NCI-H446 treated with DMSO at 0.1 percent for 48 hours (cell line): ENCODE measurements at places on chromosomes 2 and 18.
A peak's percentile ranks its signal among the peaks of the same experiment; 100 is the strongest.

GRCh38 chr2:60351321-60351720 is 202.1 kb downstream of the BCL11A start:
- no peak for DNase-seq

DNA sequence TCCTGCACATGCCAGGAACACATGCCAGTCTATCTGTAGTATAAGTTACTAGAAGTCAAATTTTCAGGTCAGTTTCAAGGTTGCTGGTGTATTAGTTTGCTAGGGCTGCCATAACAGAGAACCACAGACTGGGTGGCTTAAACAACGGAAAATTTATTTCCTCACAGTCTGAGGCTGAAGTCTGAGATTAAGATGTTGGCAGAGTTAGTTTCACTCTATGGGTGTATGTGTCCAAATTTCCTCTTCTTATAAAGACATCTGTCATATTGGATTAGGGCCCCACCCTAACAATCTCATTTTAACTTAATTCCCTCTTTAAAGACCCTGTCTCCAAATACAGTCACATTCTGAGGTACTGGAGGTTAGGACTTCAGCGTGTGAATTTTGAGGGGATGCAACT is 26.5 kb downstream of the B3GNT7 start:
- no peak for DNase-seq

DNA sequence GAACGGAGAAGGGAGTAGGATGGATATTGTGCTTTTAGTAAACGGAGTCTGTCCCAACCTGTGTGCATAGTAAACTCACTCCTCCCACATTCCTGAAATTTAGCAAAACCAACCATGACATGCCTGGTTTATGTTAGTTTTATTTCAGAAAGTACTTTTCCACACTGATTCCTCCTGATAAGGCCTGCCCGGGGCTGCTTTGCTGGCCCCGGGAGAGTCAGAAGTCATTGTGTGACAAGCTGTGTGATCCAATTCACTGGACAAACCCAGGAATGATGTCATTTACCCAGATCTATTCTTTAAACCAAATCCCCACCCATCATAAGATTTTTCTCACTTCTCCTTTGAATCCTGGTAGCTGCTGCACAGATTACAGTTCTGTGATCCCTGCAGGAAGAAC is 109.0 kb downstream of the SETBP1 start:
- no peak for DNase-seq

DNA sequence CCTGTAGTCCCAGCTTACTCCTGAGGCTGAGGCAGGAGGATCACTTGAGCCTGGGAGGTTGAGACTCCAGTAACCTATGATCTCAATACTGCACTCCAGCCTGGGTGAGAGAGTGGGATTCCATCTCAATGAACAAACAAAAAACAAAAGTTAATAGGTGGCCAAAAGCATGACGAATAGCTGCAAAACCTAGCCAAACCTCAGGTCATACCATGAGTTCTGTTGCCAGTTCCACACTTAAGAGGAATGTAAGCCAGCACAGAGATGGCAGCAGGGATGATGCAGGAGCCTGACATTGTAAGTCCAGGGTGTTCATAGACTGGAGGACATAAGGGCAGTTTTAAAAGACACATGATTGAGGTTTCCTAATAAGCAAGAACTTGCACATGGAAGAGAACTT is 55.3 kb upstream of the RMDN2 start:
- peak; percentile 30 for DNase-seq

DNA sequence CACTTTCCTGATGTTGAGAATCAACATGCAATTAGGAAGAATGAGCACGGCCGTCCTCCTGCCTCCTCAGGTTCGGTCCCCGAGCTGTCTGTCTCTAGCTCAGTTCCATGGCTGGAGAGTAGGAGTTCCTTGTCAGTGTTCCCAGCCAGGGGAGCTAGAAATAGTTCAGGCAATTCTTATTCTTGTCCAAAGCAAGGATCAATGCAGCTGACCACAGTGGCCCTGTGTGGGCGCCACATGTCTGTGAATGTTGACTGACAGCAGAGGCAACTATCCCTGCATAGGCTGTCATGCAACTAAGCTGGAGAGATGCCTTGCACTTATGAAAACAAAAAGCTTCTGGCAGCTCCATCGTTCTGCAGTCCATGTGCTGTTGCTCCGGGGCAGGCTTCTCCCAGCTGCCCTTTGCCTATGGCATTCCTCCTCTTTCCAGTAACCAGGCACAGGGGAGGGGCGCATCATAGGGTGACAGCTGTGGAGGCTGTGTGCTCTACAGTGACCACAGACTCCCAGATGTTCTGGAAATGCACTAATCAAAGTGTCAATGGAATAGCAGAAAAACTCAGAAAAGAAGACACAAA is 58.7 kb downstream of the PDCL3 start:
- DNase-seq = no peak

- DNase-seq = no peak
These were observed 228.6 kb upstream of the EPAS1 start for GRCh38 chr2:46068636-46069035.

GRCh38 chr2:46422717-46423394 is 56.5 kb upstream of the TMEM247 start:
- no peak for DNase-seq

GRCh38 chr2:214103276-214104001 is 307.4 kb upstream of the VWC2L start:
- DNase-seq = no peak

- no peak for DNase-seq
These were observed 89.4 kb upstream of the LRRTM1 start for GRCh38 chr2:80393991-80394390.

DNA sequence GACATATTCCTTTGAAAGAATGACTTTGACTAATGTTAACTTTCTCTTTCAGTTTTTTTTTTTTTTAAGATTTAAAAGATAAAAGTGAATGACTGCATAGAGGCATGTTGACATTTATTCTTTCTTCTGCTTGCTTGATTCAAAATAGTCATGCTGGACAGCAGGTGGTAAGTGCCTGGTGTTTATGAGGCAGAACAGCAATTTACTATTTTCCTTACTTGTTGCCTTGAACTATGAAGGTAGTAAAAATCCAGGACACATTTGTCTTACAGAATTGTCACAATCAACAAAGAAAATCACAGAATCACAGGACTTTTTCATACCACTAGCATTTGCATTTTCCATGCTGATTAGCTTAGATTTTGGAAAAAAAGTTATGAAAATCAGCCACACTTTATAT is 388.3 kb downstream of the CTNNA2 start:
- DNase-seq = no peak

GRCh38 chr18:55024564-55024963 is 65.3 kb upstream of the CCDC68 start:
- DNase-seq = no peak

DNA sequence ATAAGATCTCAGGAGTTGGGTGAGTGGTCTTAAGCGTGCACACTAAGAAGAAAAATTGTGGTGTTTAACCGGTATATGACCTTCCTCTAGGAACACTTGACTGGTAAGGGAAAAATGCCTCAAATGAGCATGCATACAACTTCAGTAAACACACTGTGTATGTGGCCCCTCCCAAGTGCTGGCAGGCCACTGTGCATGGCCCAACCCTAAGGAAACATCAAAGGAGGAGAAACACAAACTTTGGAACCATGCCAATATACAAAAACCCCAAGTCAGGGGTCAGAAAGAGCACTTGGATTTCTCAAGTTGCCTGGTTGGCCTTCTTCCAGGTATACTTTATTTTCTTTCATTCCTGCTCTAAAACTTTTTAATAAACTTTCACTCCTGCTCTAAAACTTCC is 308.9 kb upstream of the LRRTM4 start:
- DNase-seq = no peak

- no peak for DNase-seq
These were observed 21.9 kb downstream of the ELMOD3 start for GRCh38 chr2:85376291-85377065.

DNA sequence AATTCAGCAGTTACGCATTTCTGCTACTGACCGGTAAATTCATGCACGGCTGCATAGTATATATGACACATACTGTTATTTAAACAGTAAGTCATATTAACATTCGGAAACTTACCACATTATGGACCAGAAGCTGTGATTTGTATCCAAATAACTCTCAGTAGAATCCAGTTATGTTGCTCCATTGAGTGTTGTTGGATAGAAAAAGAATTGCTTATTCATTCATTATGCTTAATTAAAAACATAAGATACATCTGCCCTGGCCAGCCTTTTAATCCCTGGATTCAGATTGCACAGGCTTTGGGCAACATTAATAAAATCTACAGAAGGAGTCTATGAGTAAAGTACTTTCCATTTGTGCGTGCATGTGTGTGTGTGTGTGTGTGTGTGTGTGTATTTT is 111.3 kb downstream of the CPS1 start:
- DNase-seq = no peak

- no peak for DNase-seq
These were observed 12.5 kb upstream of the POLR1B start for GRCh38 chr2:112529757-112530156.

- no peak for DNase-seq
These were observed 19.9 kb upstream of the BCL2L11 start for GRCh38 chr2:111100765-111101162.
